RPMI7951 (cell line): ENCODE measurements at places on chromosomes 4 and X.

GRCh38 chrX:129574214-129574613 lies 34.2 kb downstream of the OCRL start:
- DNase-seq, result no peak

GRCh38 chr4:5784960-5785611 lies 74.1 kb downstream of the EVC start:
- peak; percentile 43 for DNase-seq

DNA sequence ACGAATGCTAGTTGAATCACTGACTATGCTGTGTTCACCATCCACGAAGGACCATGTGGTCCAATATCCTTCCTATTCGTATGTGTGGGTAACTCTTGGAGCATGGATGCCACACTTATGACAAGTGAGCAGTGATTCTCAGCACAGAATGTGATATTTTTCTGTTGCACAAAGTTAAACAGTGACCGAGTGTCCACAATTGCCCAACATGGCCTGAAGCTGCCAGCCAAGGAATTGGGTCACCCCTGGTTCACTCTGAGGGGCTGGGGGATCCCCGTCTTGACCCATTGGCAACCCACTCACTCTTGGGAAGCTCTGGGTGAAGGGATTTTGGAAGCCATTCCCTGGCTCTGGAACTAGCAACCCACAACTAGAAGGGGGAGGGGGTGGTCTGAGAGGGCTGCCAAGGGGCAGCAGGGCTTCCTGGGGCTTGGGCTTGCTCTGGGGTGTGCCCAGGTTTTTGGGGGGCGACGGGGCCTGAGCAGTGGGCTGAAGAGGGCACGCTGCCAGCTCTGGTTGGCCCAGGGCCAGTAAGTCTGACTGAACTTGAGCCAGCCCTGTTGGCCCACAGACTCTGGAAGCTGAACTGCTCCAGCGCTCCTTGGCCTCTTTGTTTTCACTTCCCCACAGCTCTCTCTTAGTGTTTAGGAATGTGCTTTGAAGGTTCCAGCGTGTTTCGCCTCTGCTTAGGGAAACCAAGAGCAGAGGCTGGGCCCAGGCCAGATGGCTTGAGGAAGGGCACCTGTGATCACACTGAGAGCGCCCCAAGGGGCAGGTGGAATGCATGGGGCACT lies 43.1 kb upstream of the BCOR start:
- DNase-seq, result no peak

- DNase-seq, result peak; percentile 25
These were observed 472.0 kb downstream of the ARAP2 start for GRCh38 chr4:35772291-35772690.
